Keratinocyte (primary cell): ENCODE measurements at places on chromosomes 1 and 21. TPM values are rescaled to one million over a fixed set of nuclear protein-coding genes. Genes with fewer than 3 reads are reported as not detected.

DNA sequence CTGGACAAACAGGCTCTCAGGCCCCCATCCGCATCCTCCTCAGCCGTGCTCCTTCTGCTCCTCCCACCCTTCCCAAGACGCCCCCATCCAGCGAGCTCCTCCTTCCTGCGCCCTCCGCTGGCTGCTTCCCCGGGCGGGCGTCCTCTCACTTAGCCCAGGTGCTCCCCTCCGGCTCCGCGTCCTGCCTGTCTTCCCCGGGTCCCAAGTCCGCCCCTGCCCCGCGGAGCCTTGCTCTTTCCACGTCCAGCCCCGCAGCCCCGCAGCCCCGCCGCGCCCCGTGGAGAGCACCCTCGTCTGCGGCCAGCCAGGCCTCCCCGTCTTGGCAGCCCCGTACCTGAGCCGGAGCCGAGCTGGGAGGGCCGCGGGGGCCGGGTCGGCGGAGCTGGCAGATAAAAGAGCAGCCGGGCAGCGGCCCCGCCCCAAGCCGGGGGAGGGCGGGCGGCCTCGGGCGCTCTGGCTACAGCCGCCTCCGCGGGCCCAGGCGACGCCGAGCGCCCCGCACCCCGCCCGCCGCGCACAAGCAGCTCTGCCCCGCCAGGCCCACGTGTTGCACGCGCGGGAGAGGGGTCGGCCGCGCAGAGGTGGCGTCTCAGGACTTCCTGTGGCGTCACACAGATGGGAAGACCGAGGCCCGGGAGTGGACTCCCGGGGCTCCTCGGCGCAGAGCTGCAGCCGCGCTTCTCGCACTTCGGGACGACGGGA, at the start of gene PAQR7:
TSS of gene PAQR7 (minus strand) at position 555 of the 702 bp plus-strand sequence. CDS start 11,869 bp downstream, outside the sequence.
- no peak for DNase-seq
- peak within 1 kb of the TSS; percentile 61 for H3K27ac ChIP-seq
- H3K36me3 ChIP-seq = peaks cover 4% of the 10 kb centered on the region
- no peaks in the 10 kb centered on the region for H3K27me3 ChIP-seq
- peak within 1 kb of the TSS; percentile 84 for H3K4me3 ChIP-seq

ZMYND12 gene
- polyA plus RNA-seq = 0.15 to 0.31 TPM (median 0.24 TPM) in 3 replicates

SPRR2D gene
- 6.6 to 29.4 TPM (median 13.4 TPM) in 3 replicates for polyA plus RNA-seq

LYST gene
- 9.5 to 30.9 TPM (median 24.7 TPM) in 3 replicates for polyA plus RNA-seq

GRCh38 chr1:41400225-41400624, 39.0 kb downstream of the FOXO6 start:
- H3K27me3 ChIP-seq = peaks cover 55% of the 10 kb centered on the region
- H3K4me1 ChIP-seq = no peaks in the 10 kb centered on the region
- no peak for DNase-seq
- H3K27ac ChIP-seq = no peak overlapping the region
- no peak overlapping the region for H3K4me3 ChIP-seq

HIPK1 gene
- polyA plus RNA-seq = 19.9 to 23.2 TPM (median 20.5 TPM) in 3 replicates

GRCh38 chr1:61255358-61255703, 173.0 kb downstream of the NFIA start:
- H3K27ac ChIP-seq = peak overlapping the region; percentile 80
- no peaks in the 10 kb centered on the region for H3K27me3 ChIP-seq

DNA sequence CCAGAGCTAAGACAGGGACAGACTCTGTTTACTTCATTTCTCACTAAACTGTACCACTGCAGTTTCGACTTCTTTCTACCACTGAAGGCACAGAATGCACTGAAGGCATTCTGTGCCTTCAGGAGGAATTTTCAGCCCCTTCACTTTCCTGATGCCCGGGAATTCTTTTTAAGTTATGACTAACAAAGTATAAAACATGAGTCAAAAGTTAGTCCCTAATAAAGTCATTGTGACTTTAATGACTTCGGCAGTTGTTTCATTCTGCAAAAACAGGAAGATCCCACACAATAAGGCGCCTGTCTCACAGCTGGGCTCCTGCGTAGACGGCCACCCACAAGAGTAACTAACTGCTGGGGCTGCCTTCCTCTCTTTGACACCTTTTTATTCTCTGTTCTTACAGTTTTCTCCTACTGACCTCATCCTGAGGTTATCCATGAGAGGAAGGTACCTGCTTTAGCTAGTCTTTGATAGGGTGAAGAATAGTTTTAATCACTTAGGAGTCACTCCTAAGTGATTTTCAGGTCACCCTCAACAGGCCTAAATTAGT, 183.9 kb upstream of the SGIP1 start:
- no peak for DNase-seq
- H3K4me1 ChIP-seq = no peaks in the 10 kb centered on the region
- H3K4me3 ChIP-seq = no peak overlapping the region
- no peak overlapping the region for H3K27ac ChIP-seq
- H3K27me3 ChIP-seq = peaks cover 6% of the 10 kb centered on the region
- no peaks in the 10 kb centered on the region for H3K36me3 ChIP-seq

- H3K4me1 ChIP-seq = peaks cover 21% of the 10 kb centered on the region
- H3K27ac ChIP-seq = no peak overlapping the region
- H3K4me3 ChIP-seq = no peak overlapping the region
- DNase-seq = no peak
Observed at GRCh38 chr1:48691429-48692001, 85.2 kb downstream of the BEND5 start.
